ENCODE measurements at places on chromosomes 7 and 10.

- DNase-seq = no peak
Measured at GRCh38 chr10:78830976-78831375, 237.8 kb upstream of the ZMIZ1 start.

DNA sequence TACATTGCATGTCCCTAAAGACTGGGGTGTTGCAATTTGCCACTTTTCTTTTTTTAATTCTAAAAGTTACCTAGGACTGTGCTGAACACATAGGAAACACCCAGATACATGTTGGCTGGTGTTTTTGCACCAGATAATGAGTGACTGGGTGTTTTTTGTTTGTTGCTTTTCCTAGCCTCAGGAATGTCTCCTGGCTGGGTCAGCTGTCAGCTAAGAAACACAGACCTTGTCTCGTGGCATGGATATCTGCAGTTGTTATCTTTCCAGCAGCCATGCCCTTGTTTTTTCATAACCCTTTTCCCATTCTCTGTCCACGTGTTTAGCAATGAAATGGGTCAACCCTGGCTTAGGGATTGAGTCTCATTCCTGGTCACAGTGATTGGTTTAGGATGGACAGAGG lies 433.9 kb upstream of the ZMIZ1 start:
- no peak for DNase-seq

DNA sequence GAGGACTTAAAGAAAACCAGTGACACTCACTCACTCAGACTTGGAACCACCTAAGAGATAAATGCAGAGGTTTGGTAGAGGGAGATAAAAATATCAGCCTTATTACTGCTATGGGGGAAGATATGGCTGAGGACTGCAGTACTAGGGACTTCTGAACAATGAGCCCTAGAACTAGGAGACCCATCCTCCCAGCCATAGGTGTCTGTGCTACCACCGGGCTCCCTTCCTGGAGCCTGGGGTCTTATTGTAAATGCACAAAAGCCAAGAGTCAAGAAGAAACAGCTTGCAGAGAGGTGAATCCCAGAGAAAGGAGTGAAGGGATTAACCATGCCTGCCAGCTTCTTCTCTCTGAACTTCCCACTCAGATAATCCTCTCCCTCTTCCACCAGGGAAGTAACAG lies 108.3 kb upstream of the AKR1E2 start:
- DNase-seq = no peak

DNA sequence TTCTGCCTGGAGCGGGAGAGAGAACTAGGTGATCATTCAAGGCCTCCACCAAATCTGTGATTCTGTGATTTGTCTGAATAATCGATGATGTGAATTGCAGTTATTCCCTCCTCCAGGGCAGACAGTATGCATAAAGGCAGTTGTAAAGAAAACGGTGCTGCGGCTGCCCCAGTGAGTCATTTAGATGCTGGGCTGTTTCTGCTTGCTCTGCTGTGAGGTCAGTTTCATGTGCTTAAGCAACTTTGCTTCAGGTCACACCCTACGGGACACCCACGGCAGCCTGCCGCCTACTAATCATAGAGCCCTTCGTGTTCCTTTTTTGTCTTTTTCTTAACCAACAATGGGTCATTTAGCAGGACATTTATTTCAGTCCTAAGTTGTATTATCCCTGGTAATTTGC lies 158.1 kb upstream of the PITRM1 start:
- DNase-seq = peak; percentile 46

DNA sequence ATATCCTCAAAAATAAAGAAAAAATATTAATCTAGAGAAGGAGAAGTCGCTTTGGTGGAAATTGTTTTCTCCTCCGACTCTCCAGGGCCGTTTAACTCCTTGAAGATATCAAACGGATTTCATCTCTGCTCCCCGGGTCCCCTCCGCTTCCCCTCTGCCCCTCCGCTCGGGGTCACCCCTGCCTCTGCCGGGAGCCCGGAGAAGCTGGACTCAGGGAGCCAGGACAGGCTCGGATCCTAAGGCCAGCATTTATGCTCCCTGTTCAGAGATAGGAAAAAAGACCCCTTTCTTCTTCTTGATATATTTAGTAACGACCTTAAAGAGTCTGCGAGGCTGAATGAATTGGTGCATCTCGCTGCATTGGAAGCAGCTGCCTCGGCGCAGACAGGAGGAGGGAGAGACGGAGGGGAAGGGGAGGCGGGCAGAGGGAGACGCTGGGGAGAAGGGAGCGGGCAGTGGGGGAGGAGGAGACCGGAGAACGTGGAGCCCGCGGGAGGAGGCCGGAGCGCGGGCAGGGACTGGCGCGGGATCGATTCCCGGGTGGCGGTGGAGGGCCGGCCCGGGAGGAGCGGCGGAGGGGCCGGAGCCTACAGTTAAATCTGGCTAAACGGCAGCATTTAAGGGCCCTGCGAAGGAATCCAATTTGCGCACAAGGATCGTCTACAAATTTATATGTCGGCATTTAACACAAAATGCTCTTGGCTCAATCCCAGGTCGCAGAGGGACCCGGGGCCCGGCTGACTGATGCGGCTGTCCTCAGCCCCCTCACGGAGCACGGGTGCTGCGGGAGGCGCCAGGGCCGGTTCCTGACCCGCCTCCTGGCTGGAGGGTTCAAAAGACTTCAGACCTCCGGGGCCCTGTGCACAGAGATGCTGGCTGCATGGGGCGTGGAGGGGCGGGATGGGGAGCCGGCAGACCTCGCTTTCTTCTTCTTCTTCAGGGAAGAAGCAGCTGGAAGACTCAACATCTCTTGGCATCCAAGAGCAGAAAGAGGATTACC lies 55.6 kb downstream of the CRTAC1 start:
- DNase-seq = no peak

DNA sequence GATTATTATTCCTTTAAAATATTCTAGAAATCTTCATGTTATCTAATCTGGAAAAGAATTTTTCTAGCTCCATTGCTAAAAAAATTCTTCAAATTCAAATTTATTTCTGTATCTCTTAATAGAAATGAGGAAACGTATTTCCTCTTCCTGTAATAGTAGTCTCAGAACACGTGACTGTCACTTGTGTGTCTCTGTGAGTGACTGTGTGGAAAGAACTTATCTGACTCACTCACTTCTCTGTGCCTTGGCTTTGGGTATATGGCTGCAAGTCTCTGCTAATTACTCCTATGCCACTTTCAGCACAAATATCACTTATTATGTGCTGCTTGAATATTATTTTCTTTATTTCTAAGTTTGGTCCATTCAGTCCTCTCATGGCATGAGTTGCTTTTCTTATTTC lies 132.7 kb downstream of the CNTNAP2 start:
- DNase-seq = no peak

- no peak for DNase-seq
Measured at GRCh38 chr10:43076876-43077420, at the start of gene RET. Gene RET (plus strand): TSS chr10:43077069. CDS start chr10:43077259, 190 bp downstream.

DNA sequence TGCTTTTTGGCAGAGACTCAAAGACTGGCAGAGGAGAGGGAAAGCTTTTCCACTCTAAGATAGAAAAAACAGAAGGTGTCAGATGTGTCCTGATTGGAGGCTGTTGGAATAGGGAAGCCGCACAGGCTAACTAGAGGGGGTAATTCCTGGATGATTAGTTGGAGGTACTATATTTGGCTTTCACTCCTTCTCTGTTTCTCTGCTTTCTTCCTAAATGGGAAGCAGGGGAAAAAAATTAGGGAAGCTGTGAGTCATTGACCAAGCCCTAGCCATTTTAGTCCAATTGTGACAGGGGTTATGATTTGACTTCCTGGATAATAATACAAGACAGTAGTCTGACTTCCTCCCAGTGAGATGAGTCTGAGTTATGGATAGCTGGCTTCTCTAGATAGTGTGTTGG lies 475.2 kb upstream of the CELF2 start:
- no peak for DNase-seq

GRCh38 chr7:36349626-36350025 lies 40.0 kb upstream of the ANLN start:
- DNase-seq = no peak

- DNase-seq = no peak
Measured at GRCh38 chr10:58666024-58666423, 153.4 kb downstream of the BICC1 start.

- DNase-seq = no peak
Measured at GRCh38 chr7:31997423-31997822, 72.8 kb downstream of the PDE1C start.

GRCh38 chr7:129989466-129989865 lies 36.7 kb upstream of the UBE2H start:
- no peak for DNase-seq

DNA sequence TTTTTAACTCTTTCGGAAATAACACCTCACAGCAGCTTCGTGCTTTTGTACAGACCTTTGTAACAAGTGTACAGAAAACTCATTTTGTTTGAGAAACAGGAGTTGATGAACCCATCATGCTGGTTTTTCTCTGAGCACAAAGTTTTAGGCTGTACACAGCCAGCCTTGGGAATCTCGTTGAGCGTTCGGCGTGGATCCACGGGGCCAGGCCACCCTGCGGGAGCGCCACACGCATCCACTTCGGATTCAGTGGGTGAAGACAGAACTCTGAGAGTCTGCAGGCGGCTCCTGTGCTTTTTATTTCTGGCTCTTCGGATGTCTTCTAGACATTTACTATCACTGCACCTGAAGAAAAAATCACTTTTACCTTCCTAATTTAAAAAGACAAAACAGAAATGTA lies 131.2 kb downstream of the SMURF1 start:
- DNase-seq = no peak

GRCh38 chr7:31857172-31857571 lies 170.2 kb downstream of the PPP1R17 start:
- DNase-seq = no peak

GRCh38 chr7:151513133-151513532 lies 6.6 kb downstream of the RHEB start:
- DNase-seq = no peak

DNA sequence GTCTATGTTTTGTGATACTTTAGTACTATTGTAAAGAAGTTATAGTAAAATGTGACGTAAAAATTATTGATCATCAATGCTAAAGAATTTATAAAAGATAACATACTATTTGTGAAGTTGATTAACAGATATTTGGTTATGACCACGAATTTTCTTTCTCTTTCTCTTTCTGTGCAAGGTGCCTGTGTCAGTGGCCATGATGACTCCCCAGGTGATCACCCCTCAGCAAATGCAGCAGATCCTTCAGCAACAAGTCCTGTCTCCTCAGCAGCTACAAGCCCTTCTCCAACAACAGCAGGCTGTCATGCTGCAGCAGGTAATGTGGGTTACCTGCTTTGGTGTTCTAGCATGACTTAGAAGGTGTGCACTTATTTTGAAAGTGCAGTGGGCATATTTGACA lies 213.7 kb downstream of the FOXP2 start:
- no peak for DNase-seq

- DNase-seq = peak; percentile 16
Measured at GRCh38 chr7:82234457-82235049, 209.0 kb downstream of the CACNA2D1 start.

- DNase-seq = no peak
Measured at GRCh38 chr7:117126676-117127075, 173.4 kb downstream of the ST7 start.

DNA sequence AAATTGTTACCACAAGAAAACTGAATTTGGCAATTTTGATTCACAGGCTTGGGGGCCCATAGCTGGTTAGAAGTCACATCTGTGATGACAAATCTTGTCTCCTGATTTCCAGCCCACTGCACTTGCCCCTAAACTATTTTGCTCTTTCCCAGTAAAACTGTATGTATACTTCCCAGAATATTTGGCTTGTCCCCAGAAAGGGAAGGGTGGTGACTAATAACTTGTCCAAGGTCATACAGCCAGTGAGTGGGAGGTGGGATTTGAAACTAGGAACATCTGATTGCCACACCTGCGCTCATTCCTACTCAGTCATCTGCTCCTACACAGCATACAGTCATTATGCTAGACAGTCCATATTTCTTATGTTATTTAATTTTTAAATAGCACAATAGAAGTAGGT lies 304.5 kb downstream of the SDHAF3 start:
- no peak for DNase-seq

DNA sequence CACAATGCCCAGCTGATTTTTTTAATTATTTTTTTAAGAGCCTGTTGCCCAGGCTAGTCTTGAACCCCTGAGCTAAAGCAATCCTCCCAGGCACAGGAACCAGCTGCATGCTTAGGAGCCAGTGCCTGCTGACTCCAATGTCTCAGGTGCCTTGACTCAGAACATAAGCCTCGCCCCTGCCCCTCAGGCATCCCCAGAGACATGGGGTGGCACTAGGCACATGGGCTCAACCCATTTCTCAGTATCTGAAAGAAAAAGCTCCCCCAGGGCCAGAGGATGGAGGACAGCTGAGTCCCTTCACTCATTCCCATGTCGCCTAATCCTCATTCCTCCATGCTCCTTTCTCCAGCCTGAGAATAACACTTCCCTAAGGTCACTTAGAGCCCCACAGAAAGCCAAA lies 39.1 kb downstream of the KCNH2 start:
- DNase-seq = no peak

- peak; percentile 93 for DNase-seq
Measured at GRCh38 chr7:121530227-121531174, 134.4 kb upstream of the FAM3C start.

GRCh38 chr7:150969475-150969874 lies 8.6 kb downstream of the KCNH2 start:
- DNase-seq = no peak

Measured in HS-5 (cell line).